ENCODE measurements at places on chromosomes 6 and 20.

DNA sequence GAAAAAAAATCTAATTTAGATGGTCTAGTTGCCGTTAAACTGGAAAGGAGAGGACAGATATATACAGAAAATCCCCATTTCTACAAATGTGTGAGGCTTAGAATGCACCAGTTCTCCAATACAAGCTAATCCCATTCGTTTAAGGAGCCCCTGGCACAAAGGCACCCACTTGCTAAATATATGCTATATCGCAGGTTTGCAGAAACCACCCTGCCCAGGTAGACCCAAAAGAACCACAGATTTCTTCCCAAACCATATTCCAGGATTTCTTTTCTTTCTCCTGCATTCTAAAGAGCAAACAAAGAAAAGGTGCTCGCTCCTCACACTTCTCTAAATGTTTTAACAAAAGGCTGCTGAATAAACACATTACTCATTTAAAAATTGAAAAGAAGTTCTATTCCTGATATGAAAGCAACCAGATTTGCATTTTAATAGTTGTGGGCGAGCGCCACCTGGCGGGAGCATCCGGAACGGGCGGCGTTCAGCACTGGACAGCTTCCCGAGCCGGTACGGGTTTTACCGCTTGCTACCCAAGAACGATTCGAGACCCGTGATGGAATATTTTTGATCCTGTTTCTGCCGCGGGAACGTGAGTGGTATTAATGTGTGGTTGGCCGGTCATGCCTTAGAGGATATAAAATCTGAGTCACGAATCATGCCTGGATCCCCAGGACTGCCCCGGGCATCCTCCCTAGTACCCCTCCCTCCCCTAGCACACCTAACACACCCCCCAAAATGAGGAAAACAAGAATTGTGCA, 2.1 kb downstream of the PTPRT start:
- DNase-seq = peak; percentile 72

DNA sequence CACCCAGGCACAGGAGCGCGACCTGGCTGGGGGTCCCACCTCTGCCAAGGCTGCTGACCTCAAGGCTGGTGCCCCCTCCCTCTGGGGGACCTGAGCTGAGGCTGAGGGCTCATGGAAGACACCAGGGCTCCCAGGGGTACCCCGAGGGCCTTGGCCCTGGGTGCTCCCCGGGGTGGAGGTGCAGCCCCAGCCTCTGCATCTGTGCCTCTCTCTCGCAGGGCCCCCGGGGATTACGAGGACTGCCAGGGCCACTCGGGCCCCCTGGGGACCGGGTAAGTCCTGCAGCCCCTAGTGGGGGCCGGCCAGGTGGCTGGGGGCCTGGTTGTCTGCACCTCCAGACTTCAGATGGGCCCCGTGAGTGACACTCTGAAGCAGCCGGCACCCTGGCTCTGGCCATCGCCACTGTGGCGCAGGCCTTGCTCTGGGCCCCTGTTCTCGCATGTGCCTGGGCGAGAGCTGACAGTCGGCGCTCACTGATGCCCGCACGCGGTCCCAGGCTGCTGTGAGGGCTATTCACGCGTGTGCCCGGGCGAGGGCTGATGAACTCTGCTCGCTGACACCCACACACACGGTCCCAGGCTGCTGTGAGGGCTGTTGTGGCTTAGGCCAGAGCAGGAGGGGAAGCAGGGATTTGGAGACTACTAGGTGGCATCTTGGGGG, 9.3 kb downstream of the COL9A3 start:
- DNase-seq = peak; percentile 14

GRCh38 chr6:129744201-129744879, 34.4 kb upstream of the ARHGAP18 start:
- no peak for DNase-seq

GRCh38 chr6:111013144-111013915, 31.5 kb downstream of the RPF2 start:
- DNase-seq = no peak

GRCh38 chr6:161101517-161101916, 109.9 kb downstream of the MAP3K4 start:
- DNase-seq = peak; percentile 41

DNA sequence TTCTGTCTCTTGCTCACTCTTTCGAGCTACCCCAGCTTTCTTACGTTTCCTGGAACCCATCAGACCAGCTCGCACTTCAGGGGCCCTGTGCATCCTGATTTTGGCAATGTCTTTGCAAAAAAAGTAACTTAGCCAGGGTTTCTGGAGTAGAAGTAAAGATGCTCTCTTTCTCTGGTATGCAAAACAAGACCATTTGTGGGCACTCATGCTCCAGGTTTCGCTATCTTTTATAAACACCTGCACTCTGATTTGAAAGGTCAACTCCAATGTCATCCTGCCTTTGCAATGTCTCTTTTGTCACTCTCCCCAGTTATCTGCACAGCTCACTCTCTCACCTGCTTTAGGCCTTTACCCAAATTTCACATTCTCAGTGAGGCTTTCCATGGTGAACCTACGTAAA, 869.1 kb downstream of the QKI start:
- no peak for DNase-seq

DNA sequence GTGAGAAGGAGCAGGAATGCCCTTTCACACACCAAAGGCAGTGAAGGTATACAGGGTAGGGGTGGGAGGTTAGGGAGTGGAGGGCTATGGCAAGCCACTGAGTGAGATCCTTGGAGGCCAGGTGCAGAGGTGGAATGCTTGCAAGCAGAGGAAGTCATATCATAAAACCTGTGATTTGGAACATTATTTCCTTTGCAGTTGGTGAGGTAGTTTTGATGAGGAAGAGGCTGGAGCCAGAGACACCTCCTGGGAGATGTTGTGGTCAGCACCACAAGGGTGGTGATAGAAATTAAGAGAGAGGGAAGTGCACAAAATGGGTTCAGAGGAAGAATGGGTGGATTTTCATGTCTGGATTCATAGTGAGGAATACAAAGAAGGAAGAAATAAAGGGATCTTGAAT, 73.0 kb downstream of the PLCB4 start:
- no peak for DNase-seq

DNA sequence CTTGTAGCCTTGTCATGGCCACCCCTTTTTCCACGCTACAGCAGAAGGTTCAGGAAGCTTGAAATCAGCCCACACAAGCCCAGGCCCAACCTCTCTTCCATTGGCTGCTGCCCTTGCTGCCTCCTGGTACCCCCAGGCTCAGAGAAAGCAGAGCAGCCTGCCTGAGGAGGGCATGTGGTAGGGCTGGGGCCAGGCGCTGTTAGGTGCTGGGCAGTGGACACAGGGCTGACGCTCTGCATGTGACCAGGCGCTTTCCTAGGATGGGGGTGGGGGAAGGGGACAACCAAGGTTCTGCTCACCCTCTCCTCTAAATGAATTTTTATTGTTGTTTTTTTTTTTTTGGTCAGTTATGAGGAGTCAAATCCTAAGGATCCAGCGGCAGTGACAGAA, 36.3 kb upstream of the ID1 start:
- DNase-seq = no peak

Measured in NB4 (cell line).